ENCODE measurements at places on chromosomes 2 and 18. TPM values are rescaled to one million over a fixed set of nuclear protein-coding genes. Genes with fewer than 3 reads are reported as not detected.

The ST8SIA5 gene
- polyA plus RNA-seq = 0.76 TPM

The SFTPB gene
- not detected for polyA plus RNA-seq

The SLC23A3 gene
- polyA plus RNA-seq = 0.78 TPM

The RAPGEF4 gene
- 0.78 TPM for polyA plus RNA-seq

The MRO gene
- polyA plus RNA-seq = not detected

The CFAP65 gene
- polyA plus RNA-seq = 0.03 TPM

The UCN gene
- polyA plus RNA-seq = 2.6 TPM

The CD28 gene
- not detected for polyA plus RNA-seq

The RNF152 gene
- polyA plus RNA-seq = 0.08 TPM

The MAB21L4 gene
- polyA plus RNA-seq = 3.6 TPM

The CCL20 gene
- 903 TPM for polyA plus RNA-seq

The C2orf78 gene
- polyA plus RNA-seq = not detected

The KCNS3 gene
- polyA plus RNA-seq = not detected

The PROC gene
- 185 TPM for polyA plus RNA-seq

The EMX1 gene
- 0.62 TPM for polyA plus RNA-seq

The TEX44 gene
- polyA plus RNA-seq = not detected

The DLGAP1 gene
- polyA plus RNA-seq = 0.03 TPM

The HOXD9 gene
- polyA plus RNA-seq = not detected

The IL1R1 gene
- polyA plus RNA-seq = 93.1 TPM

The RAD51AP2 gene
- polyA plus RNA-seq = 0.12 TPM

The UPP2 gene
- 0.28 TPM for polyA plus RNA-seq

The ALK gene
- not detected for polyA plus RNA-seq

The HMSD gene
- polyA plus RNA-seq = not detected

The COL4A4 gene
- polyA plus RNA-seq = not detected

The COL6A3 gene
- 0.01 TPM for polyA plus RNA-seq

The SNED1 gene
- 0.35 TPM for polyA plus RNA-seq

The ACTR3 gene
- 97.1 TPM for polyA plus RNA-seq

The C1QL2 gene
- polyA plus RNA-seq = not detected

The CNNM4 gene
- polyA plus RNA-seq = 9.8 TPM

The KCNG2 gene
- polyA plus RNA-seq = not detected

The SCN3A gene
- polyA plus RNA-seq = not detected

The LOXHD1 gene
- not detected for polyA plus RNA-seq

The B3GNT2 gene
- 26.3 TPM for polyA plus RNA-seq

The ANKRD62 gene
- not detected for polyA plus RNA-seq

The KANSL1L gene
- 5.4 TPM for polyA plus RNA-seq

The MEIS1 gene
- polyA plus RNA-seq = 2.6 TPM

The CPO gene
- 0.07 TPM for polyA plus RNA-seq

The ACVR1C gene
- polyA plus RNA-seq = 0.05 TPM

The KCNG3 gene
- 2.8 TPM for polyA plus RNA-seq

The SOX11 gene
- polyA plus RNA-seq = not detected

The GYPC gene
- polyA plus RNA-seq = 0.09 TPM

The ABHD1 gene
- polyA plus RNA-seq = 0.85 TPM

The SGO2 gene
- polyA plus RNA-seq = 5.1 TPM
